ENCODE measurements at places on chromosomes 13 and 19. TPM values are rescaled to one million over a fixed set of nuclear protein-coding genes. Genes with fewer than 3 reads are reported as not detected.

DNA sequence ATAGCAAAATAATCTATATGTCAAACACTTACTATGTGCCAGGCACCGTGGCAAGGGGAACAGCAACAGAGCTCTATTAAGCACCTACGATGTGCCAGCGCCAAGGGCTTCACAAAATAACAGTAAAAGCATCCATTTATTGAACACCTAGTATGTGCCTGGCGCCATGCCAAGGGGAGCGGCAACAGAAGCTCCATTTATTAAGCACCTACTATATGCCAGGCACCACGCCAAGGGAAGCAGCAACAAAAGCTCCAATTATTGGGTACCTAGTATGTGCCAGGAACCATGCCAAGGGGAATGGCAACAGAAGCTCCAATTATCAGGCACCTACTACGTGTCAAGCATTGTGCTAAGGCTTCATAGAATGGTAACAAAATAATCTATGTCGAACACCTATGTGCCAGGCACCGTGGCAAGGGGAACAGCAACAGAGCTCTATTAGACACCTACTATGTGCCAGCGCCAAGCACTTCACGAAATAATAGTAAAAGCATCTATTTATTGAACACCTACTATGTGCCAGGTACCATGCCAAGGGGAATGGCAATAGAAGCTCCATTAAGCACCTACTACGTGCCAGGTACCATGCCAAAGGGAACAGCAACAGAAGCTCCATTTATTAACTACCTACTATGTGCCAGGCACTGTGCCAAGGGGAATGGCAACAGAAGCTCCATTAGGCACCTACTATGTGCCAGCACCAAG, 107.7 kb downstream of the PTPRS start:
- no peaks in the 10 kb centered on the region for H3K4me1 ChIP-seq
- no peak overlapping the region for H3K27ac ChIP-seq
- no peak overlapping the region for H3K4me3 ChIP-seq
- no peaks in the 10 kb centered on the region for H3K27me3 ChIP-seq

KASH5 gene
- polyA plus RNA-seq: not detected

PSG1 gene
- not detected for polyA plus RNA-seq

- no peak overlapping the region for H3K4me3 ChIP-seq
- H3K36me3 ChIP-seq: no peaks in the 10 kb centered on the region
- DNase-seq: no peak
- H3K4me1 ChIP-seq: peaks cover 52% of the 10 kb centered on the region
- H3K27me3 ChIP-seq: no peaks in the 10 kb centered on the region
These were observed 31.7 kb downstream of the ACTL9 start for GRCh38 chr19:8666814-8667405.

GRCh38 chr19:36745870-36746269, 26.7 kb downstream of the ZNF850 start:
- DNase-seq: no peak
- H3K4me1 ChIP-seq: no peaks in the 10 kb centered on the region
- H3K36me3 ChIP-seq: peaks cover 19% of the 10 kb centered on the region
- H3K27ac ChIP-seq: no peak overlapping the region

FBN3 gene
- not detected for polyA plus RNA-seq

- H3K4me1 ChIP-seq: no peaks in the 10 kb centered on the region
- no peak overlapping the region for H3K27ac ChIP-seq
- H3K27me3 ChIP-seq: no peaks in the 10 kb centered on the region
- DNase-seq: no peak
- H3K4me3 ChIP-seq: no peak overlapping the region
- no peaks in the 10 kb centered on the region for H3K36me3 ChIP-seq
These were observed 238.2 kb upstream of the IRS2 start for GRCh38 chr13:110024645-110024980.

DNA sequence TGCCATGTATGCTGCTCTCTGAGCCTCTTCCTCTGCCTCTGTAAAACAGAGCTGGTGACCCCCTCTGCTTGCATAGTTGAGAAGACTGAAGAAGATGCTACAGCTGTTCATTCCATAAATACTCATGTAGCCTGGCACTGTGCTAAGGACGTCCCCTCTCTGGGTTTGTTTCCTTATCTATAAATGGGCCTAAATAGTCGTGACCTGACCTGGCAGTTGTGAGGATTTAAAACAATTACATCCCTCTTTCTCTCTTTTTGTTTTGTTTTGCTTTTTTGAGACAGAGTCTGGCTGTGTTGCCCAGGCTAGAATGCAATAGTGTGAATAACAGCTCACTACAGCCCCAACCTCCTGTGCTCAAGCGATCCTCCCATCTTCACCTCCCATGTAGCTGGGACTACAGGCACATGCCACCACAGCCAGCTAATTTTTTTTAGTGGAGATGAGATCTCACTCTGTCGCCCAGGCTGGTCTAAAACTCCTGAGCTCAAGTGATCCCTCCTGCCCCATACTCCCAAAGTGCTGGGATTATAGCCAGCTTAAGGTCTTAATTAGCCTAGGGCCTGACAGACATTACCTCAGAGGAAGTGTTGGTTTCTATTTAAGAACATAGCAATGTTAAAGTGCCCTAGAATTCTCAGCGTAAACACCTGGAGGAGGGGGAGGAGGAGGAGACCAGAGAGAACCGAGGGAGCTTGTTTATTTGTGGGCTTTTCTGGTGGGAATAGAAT, 4.6 kb downstream of the WDR62 start:
- H3K4me1 ChIP-seq: peaks cover 6% of the 10 kb centered on the region
- H3K4me3 ChIP-seq: no peak overlapping the region
- H3K27ac ChIP-seq: no peak overlapping the region
- DNase-seq: no peak
- H3K27me3 ChIP-seq: no peaks in the 10 kb centered on the region

- H3K27ac ChIP-seq: no peak overlapping the region
- H3K4me3 ChIP-seq: no peak overlapping the region
- no peaks in the 10 kb centered on the region for H3K36me3 ChIP-seq
- H3K27me3 ChIP-seq: no peaks in the 10 kb centered on the region
- H3K4me1 ChIP-seq: no peaks in the 10 kb centered on the region
These were observed 82.4 kb upstream of the SGCG start for GRCh38 chr13:23098161-23098907.
